ENCODE measurements at places on chromosomes 7 and 10. TPM values are rescaled to one million over a fixed set of nuclear protein-coding genes. Genes with fewer than 3 reads are reported as not detected.

Gene VSTM4
- total RNA-seq, result 9.5 TPM

Gene ANKRD7
- 0.25 TPM for total RNA-seq

Gene SFRP4
- total RNA-seq, result 0.13 TPM

Gene FAM25C
- total RNA-seq, result not detected

Gene HBP1
- 102 TPM for total RNA-seq
